ENCODE measurements at places on chromosomes 4 and X. TPM values are rescaled to one million over a fixed set of nuclear protein-coding genes. Genes with fewer than 3 reads are reported as not detected.

GAGE12E gene
- total RNA-seq, result not detected

GPRASP1 gene
- total RNA-seq, result 1.7 TPM

NWD2 gene
- not detected for total RNA-seq

NSG1 gene
- total RNA-seq, result not detected

YTHDC1 gene
- 113 TPM for total RNA-seq

S100P gene
- total RNA-seq, result 64.2 TPM

TBX22 gene
- total RNA-seq, result not detected

ARMCX4 gene
- 4.7 TPM for total RNA-seq

CXCL8 gene
- total RNA-seq, result 3.6 TPM

PNMA6F gene
- not detected for total RNA-seq

F11 gene
- not detected for total RNA-seq

PHEX gene
- total RNA-seq, result 0.14 TPM

GRCh38 chr4:40858962-40859361 lies 109.2 kb downstream of the NSUN7 start:
- H3K4me3 ChIP-seq, result no peak overlapping the region
- DNase-seq, result no peak
- H3K27me3 ChIP-seq, result no peaks in the 10 kb centered on the region
- H3K27ac ChIP-seq, result no peak overlapping the region
- peaks cover 5% of the 10 kb centered on the region for H3K36me3 ChIP-seq

DNA sequence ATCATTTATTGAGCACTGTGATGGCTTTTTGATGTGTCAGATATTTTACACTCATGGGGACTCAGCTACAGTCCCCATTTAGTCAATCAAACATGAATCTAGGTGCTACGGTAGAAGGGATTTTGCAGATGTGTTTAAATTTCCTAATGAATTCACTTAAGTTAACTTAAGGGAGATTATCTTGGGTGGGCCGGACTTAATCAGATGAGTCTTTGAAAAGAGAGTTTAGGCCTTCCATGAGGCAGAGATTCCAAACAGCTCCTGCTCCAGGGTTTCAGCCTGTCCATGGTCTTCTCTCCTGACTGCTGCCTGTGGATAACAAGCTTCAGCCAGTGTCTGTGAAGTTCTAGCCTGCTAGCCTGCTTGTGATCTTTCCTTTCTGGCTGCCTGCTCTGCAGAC lies 202.4 kb downstream of the IDS start:
- H3K4me3 ChIP-seq, result no peak overlapping the region
- no peaks in the 10 kb centered on the region for H3K4me1 ChIP-seq
- H3K36me3 ChIP-seq, result no peaks in the 10 kb centered on the region
- no peak for DNase-seq
- no peaks in the 10 kb centered on the region for H3K27me3 ChIP-seq

GRCh38 chr4:137360761-137361160 lies 171.5 kb downstream of the PCDH18 start:
- DNase-seq, result no peak
- H3K36me3 ChIP-seq, result no peaks in the 10 kb centered on the region
- no peaks in the 10 kb centered on the region for H3K27me3 ChIP-seq
- H3K4me1 ChIP-seq, result no peaks in the 10 kb centered on the region
- no peak overlapping the region for H3K27ac ChIP-seq
- H3K4me3 ChIP-seq, result no peak overlapping the region

GRCh38 chrX:55143621-55144020 lies 54.8 kb downstream of the PAGE2 start:
- H3K36me3 ChIP-seq, result peaks cover 5% of the 10 kb centered on the region
- no peaks in the 10 kb centered on the region for H3K27me3 ChIP-seq
- no peaks in the 10 kb centered on the region for H3K4me1 ChIP-seq
- no peak overlapping the region for H3K27ac ChIP-seq
- no peak for DNase-seq
- no peak overlapping the region for H3K4me3 ChIP-seq

GRCh38 chr4:148300877-148301276 lies 141.3 kb downstream of the NR3C2 start:
- no peak overlapping the region for H3K4me3 ChIP-seq
- H3K27me3 ChIP-seq, result no peaks in the 10 kb centered on the region
- DNase-seq, result no peak
- no peaks in the 10 kb centered on the region for H3K4me1 ChIP-seq
- H3K27ac ChIP-seq, result no peak overlapping the region

- no peak for DNase-seq
- no peaks in the 10 kb centered on the region for H3K27me3 ChIP-seq
- peaks cover 6% of the 10 kb centered on the region for H3K4me1 ChIP-seq
- no peak overlapping the region for H3K4me3 ChIP-seq
- H3K36me3 ChIP-seq, result no peaks in the 10 kb centered on the region
- H3K27ac ChIP-seq, result no peak overlapping the region
These were observed 239.1 kb downstream of the FRAS1 start for GRCh38 chr4:78296261-78296660.

- H3K36me3 ChIP-seq, result peaks cover 51% of the 10 kb centered on the region
- no peak overlapping the region for H3K4me3 ChIP-seq
- DNase-seq, result no peak
- H3K27me3 ChIP-seq, result no peaks in the 10 kb centered on the region
- no peaks in the 10 kb centered on the region for H3K4me1 ChIP-seq
These were observed 22.6 kb downstream of the SLC25A4 start for GRCh38 chr4:185165605-185166063.

GRCh38 chrX:134528960-134529359 lies 69.0 kb downstream of the HPRT1 start:
- DNase-seq, result peak; percentile 41
- H3K4me1 ChIP-seq, result no peaks in the 10 kb centered on the region
- H3K27ac ChIP-seq, result no peak overlapping the region
- no peaks in the 10 kb centered on the region for H3K36me3 ChIP-seq
- no peaks in the 10 kb centered on the region for H3K27me3 ChIP-seq

DNA sequence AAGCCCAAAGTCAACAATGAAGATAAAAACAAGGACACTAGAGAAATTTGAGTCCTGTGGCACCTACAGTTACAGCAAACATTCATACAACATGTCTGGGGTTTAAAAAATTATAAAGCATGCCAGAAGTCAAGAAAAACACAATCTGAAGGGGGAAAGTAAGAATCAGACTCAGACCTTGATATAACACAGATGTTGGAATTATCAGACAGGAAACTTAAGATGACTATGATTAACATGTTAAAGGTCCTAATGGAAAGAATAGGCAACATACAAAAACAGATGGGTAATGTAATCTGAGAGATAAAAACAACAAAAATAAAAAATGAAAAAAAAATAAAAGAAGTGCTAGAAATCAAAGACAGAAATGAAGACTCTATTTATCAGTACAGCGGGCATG lies 446.5 kb downstream of the SPRY1 start:
- no peak overlapping the region for H3K27ac ChIP-seq
- no peak for DNase-seq
- no peaks in the 10 kb centered on the region for H3K4me1 ChIP-seq
- H3K36me3 ChIP-seq, result no peaks in the 10 kb centered on the region
- no peaks in the 10 kb centered on the region for H3K27me3 ChIP-seq
- no peak overlapping the region for H3K4me3 ChIP-seq

- no peaks in the 10 kb centered on the region for H3K27me3 ChIP-seq
- DNase-seq, result peak; percentile 82
- H3K4me1 ChIP-seq, result peaks cover 14% of the 10 kb centered on the region
- H3K4me3 ChIP-seq, result no peak overlapping the region
- no peak overlapping the region for H3K27ac ChIP-seq
These were observed 78.4 kb downstream of the REPS2 start for GRCh38 chrX:17024886-17025285.

- no peaks in the 10 kb centered on the region for H3K36me3 ChIP-seq
- no peaks in the 10 kb centered on the region for H3K27me3 ChIP-seq
- peak overlapping the region; percentile 40 for H3K4me3 ChIP-seq
- peak; percentile 68 for DNase-seq
- peaks cover 29% of the 10 kb centered on the region for H3K4me1 ChIP-seq
- peak overlapping the region; percentile 71 for H3K27ac ChIP-seq
These were observed 97.4 kb downstream of the PHKA2 start for GRCh38 chrX:18886344-18887161.

- no peaks in the 10 kb centered on the region for H3K36me3 ChIP-seq
- no peak overlapping the region for H3K4me3 ChIP-seq
- H3K27me3 ChIP-seq, result peaks cover 22% of the 10 kb centered on the region
These were observed 28.4 kb downstream of the ZNF185 start for GRCh38 chrX:152926279-152926678.

DNA sequence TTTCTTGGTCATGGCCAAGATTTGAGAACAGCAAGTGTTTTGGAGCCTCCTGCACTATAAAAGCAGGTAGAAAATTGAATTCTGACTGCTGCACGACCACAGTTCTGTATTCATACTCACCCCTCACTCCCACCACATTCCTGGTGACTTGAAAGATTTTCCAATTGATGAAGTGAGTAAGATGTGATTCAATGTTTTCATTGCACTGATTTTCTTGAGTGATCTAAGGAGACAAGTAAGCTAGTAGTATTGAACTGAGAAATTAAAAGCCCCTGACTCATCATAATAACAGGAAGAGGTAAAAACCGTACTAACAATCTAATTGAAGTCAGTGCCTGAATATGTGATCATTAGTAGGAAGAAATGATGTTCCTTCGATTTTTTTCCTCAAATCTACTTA lies 6.1 kb upstream of the SEC24D start:
- no peak for DNase-seq
- H3K36me3 ChIP-seq, result no peaks in the 10 kb centered on the region

DNA sequence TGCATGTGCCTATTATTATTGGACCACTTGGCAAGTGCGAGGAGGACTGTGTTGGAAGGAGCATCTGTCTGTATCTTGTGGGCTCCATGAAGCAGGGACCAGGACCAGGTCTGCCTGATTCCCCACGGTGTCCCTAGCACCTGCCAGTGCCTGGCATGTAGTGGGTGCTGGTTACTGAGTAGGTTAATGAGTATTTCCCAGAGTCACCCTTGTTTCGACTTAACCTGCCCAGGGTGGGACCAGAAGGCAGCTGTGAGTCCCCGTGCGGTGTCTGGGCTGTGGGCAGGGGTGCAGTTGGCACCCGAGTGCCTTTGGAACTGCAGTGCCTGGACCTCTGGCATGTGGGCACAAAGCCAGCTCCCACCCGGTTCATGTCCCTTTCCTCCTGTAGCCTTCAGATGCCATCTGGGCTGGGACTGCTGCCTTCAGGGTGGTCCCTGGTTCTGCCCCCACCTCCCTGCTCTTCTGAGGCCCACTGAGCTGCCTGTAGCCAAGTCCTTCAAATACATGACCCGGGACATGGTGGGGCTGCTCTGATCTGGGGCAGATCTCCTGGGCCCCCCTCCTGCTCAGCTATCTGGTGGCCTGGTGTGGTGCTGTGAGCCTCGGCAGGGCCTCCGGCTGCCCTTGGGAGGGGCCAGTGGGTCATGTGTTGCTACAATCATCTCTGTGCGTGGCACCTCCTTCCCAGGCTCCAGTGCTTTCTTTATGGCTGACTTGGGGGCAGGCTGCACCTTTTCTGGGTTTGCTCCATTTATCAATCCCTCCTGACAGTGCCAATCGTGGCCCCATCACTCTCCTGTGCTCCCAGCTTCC lies 53.0 kb upstream of the SORCS2 start:
- no peak overlapping the region for H3K4me3 ChIP-seq
- H3K27me3 ChIP-seq, result no peaks in the 10 kb centered on the region
- H3K36me3 ChIP-seq, result no peaks in the 10 kb centered on the region
- H3K27ac ChIP-seq, result no peak overlapping the region
- peaks cover 5% of the 10 kb centered on the region for H3K4me1 ChIP-seq

DNA sequence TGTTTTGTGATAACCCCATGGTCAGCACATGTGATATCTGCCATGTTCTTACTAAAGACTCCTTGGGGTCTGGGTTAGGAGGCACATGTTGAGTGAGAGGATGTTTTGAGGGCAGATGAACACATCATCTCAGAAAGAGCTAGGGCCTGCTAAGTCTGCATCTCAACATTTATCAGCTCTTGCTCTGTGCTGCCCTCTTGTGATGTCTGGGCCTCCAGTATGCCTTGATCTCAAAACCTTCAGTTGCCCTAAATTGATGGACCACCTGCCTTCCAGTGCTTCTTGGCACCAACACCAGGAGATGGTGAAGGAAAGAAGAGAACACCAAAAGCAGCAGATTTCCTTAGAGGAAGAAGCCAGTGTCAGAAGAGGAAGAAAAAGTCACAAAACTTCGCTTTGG lies 22.5 kb downstream of the MID1 start:
- H3K4me3 ChIP-seq, result no peak overlapping the region
- no peak overlapping the region for H3K27ac ChIP-seq
- DNase-seq, result no peak

GRCh38 chr4:174422893-174423256 lies 99.4 kb downstream of the HPGD start:
- DNase-seq, result no peak
- no peak overlapping the region for H3K27ac ChIP-seq
- peaks cover 12% of the 10 kb centered on the region for H3K4me1 ChIP-seq
- no peaks in the 10 kb centered on the region for H3K36me3 ChIP-seq
- no peak overlapping the region for H3K4me3 ChIP-seq
- H3K27me3 ChIP-seq, result no peaks in the 10 kb centered on the region

DNA sequence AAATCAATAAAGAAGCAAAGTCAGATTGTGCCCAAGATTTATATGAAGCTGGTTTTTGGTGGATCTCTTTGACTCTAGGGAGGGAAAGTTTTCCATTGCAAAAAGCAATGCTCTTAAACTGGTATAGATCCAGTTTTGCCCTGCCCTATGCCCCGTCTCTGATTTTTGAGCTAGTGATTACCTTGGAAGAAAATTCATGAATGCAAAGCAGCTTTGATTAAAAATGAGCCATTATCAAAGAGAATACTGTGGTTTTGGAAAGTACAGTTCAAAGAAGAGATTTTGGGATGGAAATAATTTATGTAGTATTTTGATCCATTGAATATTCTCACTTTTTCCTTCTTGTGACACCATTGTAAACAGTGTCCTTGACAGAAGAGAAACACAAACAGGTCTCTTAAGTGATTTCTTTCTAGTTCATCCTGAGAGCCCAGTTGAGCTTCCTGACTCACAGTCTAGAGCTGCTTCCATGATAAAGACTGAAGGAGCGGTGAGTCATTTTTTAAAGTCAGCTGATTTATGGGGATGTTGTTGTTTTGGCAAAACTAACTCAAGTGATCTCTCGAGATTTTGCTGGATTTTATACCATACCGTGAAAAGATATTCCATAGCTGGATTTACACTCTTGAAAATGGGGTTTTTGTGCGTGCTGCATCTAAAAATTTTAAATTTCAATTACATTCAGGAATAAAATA lies 76.7 kb downstream of the AFF1 start:
- no peaks in the 10 kb centered on the region for H3K27me3 ChIP-seq
- DNase-seq, result peak; percentile 61
- peak overlapping the region; percentile 65 for H3K27ac ChIP-seq
- no peaks in the 10 kb centered on the region for H3K36me3 ChIP-seq
- no peak overlapping the region for H3K4me3 ChIP-seq

- no peak for DNase-seq
- no peak overlapping the region for H3K4me3 ChIP-seq
- no peak overlapping the region for H3K27ac ChIP-seq
- H3K4me1 ChIP-seq, result no peaks in the 10 kb centered on the region
- no peaks in the 10 kb centered on the region for H3K27me3 ChIP-seq
These were observed 137.7 kb downstream of the MID1 start for GRCh38 chrX:10482708-10483107.

DNA sequence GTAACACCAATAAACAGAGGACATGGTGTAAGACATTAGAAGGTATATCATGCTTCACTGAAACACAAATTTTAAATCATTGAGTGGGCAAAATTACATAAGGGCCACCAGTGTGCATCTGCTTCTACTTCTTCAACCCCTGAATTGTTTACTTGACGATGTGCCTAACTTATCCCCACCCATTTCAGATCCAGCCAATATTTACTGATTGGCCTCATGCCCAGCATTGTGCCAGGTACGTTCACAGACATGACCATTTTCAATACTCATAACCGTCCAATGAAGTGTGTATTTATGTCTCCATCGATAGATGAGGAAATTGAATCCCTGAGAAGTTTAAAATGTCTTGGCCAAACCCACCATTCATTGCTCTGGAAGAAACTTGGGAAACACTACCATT lies 208.3 kb upstream of the MID1 start:
- DNase-seq, result peak; percentile 30
- no peaks in the 10 kb centered on the region for H3K4me1 ChIP-seq
- H3K27me3 ChIP-seq, result no peaks in the 10 kb centered on the region
- no peaks in the 10 kb centered on the region for H3K36me3 ChIP-seq

Measured in stomach (tissue), 19 donors.